Non-pigmented ciliary epithelial cell (primary cell): ENCODE measurements at places on chromosomes 6 and 20.

DNA sequence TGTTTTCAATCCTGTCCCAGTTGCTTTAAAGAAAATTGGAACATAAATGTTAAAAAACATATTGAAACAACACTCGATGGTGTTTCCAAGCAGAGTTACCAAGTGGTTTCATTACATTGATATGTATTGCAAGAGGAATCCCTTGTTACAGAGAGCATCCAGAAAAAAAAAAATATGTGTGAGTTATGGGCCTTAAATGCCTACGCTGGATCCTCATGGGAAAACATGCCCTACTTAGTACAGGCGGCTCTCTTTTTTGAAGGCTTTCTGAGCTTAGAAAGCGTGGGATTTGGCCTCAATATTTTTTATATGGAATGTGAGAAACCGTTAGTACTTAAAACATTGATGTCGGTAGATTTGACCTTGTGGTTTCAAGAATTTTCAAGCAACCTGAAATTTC is 26.1 kb downstream of the BTBD3 start:
- no peak for DNase-seq

DNA sequence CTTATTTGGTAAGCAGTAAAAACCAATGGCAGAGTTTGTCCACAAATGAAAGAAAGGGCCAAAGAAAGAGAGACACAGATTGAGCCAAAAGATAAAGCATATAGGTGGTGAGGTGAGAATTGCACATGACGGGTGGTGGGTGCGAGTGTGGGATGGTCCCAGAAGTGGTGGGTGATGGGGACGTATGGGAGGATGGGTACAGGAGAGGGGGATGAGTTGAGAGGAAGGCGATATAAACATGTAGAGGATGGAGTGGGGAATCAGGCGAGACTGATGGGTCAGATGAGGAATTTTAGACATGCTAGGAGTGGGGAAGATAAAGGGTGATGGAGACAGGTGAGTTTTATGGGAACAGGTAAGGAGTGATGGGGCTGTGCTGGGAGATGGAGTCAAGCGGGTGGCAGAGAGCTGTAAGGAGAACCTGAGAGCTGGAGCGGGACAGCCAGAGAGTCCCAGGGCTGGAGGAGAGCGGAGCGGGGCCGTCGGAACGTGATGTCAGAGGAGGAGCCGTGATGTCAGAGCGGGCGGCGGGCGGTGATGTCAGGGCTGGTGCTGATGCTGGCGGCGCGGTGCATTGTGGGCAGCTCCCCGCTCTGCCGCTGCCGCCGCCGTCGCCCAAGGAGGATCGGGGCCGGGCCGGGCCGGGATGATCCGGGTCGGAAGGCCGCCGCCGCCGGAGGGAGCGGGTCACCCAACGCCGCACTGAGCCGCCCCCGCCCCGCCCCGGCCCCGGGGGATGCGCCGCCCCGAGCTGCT is at the start of gene TTBK1:
TTBK1 (plus strand) TSS at position 574 of the 756 bp plus-strand sequence. CDS start 3,180 bp downstream, outside the sequence.
- no peak for DNase-seq

DNA sequence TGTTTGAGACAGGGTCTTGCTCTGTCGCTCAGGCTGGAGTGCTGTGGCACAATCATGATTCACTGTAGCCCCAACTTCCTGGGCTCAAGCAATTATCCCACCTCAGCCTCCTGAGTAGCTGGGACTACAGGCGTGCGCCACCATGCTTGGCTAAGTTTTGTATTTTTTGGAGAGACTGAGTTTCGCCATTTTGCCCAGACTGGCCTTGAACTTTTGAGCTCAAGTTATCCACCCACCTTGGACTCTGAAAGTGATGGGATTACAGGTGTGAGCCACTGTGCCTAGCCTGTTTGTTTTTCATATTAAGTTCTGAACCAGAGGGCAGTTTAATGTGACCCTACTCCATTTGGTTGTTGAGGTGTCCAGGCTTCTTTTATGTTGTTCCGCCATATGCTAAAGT is 194.8 kb downstream of the PLCB1 start:
- DNase-seq: no peak

DNA sequence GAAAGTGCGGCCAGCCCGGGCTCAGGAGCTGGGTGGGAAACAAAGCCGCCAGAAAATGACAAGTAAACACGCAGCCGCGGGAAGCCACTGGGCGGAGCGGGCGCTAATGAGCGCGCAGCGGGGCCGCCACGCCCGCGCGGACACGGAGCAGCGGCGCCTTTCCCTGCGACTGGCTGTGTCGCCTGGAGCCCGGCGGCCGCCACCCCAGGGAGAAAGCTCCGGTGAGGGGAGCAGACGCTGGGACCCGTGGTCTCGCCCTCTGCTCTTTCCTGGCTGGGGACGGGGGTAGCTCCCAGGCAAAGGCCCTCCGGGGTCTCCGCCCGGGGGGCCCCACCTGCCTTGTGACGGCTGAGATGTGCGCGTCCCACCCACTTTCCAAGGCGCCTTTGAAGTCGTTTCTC is 54.9 kb downstream of the PRR18 start:
- DNase-seq: no peak

DNA sequence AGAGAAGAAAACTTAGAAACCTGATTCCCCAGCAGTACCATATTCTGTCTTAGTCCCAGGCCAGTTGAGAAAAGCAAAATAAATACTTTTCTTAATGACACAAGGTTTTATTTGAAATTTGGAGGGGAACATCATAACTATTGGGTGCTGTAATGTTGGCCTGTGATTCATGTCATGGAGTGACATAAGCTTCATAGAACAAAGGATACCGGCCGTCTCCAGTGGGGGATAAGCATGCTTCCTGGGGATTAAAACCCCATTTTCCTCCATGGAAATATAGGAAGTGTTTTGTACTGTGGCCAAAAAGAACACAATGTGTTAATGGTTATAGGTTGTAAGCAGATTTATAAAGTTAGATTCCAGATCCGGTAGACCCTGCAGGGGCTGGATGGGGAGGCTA is 18.0 kb downstream of the MTHFD1L start:
- no peak for DNase-seq

DNA sequence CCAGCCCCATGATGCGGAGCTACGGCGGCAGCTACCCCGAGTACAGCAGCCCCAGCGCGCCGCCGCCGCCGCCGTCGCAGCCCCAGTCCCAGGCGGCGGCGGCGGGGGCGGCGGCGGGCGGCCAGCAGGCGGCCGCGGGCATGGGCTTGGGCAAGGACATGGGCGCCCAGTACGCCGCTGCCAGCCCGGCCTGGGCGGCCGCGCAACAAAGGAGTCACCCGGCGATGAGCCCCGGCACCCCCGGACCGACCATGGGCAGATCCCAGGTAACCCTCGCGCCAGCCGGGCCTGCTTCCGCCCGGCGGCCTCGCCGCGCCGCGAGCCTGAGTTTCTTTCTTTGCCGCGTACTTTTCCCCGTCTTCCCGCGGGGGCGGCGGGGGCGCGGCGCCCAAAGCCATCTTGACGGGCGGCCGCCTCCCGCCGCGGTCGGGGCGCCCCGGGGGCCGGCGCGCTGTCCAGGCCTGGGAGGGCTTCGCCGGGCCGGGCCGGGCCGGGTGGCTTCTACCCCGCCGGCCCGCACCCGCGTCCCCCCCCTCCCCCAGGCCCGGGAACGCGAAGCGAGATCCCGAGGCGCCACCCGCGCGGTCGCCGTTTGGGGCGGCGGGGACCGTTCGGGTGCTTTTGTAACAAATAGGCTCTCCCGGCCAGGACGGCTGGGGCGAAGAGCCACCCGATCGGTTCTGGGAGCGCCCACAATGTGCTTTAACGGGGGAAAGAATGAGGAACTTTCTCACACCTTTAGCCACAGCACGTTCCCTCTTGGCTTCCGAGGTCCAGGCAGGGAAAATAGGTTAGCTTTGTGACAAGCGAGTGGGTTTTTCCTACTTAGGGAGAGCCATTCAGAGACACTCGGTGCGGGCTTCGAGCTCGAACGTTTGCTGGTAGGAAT is 2.3 kb downstream of the ARID1B start:
- no peak for DNase-seq

DNA sequence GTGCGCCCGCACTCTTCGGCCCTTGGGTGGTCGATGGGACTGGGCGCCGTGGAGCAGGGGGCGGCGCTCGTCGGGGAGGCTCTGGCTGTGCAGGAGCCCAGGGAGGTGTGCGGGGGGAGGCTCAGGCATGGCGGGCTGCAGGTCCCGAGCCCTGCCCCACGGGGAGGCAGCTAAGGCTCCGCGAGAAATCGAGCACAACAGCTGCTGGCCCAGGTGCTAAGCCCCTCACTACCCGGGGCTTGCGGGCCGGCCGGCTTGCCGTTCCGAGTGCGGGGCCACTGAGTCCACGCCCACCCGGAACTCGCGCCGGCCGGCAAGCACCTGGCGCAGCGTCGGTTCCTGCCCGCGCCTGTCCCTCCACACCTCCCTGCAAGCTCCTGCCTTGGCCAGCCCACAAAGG is 462.3 kb upstream of the JARID2 start:
- no peak for DNase-seq

DNA sequence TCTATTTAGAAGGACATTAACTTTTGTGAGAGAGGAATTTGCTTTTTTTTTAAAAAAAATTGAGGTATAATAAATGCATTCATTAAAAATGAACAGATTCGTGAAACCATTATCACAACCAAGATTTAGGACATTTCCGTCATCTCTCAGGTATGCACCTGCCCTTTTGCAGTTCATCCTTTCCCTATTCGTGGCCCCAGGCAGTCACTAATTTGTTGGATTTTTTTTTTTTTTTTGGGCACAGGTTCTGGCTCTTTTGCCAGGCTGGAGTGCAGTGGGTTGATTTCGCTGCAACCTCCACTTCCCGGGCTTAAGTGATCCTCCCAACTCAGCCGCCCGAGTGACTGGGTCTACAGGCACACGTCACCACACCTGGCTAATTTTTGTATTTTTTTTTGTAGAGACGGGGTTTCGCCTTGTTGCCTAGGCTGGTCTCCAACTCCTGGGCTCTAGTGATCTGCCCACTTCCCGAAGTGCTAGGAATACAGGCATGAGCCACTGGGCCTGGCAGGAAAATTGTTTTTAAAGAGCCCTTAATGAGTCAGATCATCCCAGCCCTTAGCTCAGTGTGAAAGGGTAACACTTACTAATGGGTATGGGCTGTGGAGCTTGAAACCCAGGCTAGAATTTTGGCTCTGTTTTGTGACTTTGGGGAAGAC is 9.2 kb downstream of the PHF3 start:
- no peak for DNase-seq

- no peak for DNase-seq
Measured at GRCh38 chr6:119717942-119718341, 368.4 kb upstream of the MAN1A1 start.

DNA sequence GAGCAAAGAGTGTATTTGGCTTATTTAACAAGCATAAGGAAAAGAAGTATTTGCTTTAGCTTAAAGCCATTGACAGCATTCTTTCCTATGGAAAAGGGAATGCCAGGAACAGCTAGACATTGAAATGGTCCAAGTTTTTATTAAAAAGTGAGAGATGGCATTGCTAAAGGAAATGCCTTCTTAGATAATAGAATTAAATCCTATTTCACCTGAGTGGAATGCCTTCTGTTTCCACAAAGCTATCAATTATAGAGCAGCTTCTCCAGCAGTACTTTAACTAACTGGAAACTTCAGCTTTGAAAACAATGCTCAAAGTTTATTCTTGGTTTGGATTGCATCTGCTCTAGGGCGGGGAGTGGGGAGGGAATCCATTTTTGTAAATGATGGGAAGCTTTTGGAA is 85.1 kb upstream of the CNKSR3 start:
- DNase-seq: no peak

- DNase-seq: no peak
Measured at GRCh38 chr6:138310821-138311220, 66.9 kb upstream of the SMIM28 start.

GRCh38 chr6:54291738-54292137 is 16.5 kb upstream of the TINAG start:
- DNase-seq: no peak

DNA sequence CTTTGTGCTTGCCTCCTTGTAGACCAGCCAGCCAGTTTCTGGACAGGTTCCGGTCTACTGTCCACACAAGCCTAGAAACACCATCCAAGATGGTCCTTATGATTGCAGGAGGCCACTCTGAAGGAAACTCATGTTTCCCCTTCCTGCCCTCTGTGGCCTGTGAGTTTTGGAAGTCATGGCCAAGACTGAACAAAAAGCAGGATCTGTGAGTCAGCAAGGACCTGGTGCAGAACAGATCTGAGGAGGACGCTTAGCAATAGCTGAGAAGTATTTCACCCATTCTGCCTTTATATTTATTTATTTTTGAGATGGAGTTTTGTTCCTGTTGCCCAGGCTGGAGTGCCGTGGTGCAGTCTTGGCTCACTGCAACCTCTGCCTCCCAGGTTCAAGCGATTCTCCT is 134.6 kb upstream of the EEF1E1 start:
- DNase-seq: no peak

- no peak for DNase-seq
Measured at GRCh38 chr20:63114006-63114692, 101.8 kb downstream of the YTHDF1 start.

GRCh38 chr20:49633643-49634042 is 65.7 kb upstream of the PTGIS start:
- DNase-seq: no peak

- no peak for DNase-seq
Measured at GRCh38 chr6:136524936-136525413, 25.2 kb downstream of the MAP7 start.

GRCh38 chr6:130965656-130966055 is 97.4 kb downstream of the EPB41L2 start:
- no peak for DNase-seq

DNA sequence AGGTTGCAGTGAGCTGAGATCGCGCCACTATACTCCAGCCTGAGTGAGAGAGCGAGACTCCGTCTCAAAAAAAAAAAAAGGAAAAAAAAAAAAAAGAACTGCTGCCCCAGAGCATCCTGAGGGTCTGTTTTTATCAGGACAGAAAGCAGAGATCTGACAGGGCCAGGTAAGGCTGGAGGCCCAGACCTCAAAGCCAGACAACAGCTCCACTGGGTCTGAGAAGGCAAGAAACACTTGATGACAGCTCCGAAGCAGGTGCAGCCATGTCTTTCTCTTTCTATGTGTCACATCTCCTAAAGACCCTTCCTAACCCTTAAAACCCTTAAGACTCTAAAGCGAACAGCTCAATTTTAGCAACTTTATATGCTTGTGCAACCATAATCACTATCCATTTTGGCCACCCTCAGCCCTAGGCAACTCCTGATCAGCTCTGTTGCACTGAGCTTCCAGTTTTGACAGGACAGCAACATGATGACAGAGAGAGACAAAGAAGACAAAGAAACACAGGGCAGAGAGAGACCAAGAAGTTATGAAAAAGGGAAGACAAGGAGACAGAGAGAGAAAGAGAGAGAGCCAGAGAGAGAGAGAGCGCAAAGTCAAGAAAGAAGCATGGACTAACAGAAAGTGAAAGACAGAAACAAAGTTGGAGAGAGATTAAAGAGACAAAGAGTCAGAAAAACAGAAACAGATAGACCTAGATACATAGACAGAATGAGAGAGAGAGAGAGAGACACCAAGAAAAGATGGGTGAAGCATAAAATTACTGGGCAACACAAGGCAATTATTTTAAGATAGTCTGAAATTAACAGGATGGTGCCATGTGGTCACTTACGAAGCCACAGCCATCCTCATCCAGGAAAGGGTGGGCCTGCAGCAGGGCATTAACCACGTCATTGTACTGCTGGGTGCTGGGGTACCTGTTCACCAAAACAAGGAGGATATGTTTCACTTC is 39.2 kb downstream of the SAMD3 start:
- no peak for DNase-seq

DNA sequence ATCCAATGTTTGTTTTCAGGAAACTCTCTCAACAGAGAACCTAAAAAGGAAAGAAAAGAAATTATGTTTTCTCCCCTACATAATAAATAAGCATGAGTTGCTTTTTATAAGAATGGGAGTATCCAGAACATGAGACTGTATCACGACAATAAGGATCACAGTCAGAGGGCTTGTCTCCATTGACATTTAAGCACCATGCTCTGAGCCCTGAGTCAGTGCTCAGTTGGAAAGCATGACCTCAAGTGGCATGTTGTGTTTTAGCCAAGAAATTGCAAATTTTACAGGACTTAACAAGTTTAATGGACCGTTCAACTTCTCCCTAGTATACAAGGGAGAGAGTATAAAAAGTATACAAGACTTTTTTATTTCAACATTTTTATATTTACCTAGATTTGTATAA is 431.6 kb downstream of the GJA1 start:
- DNase-seq: no peak
